ENCODE measurements at places on chromosomes 2 and 18.

GRCh38 chr18:5391409-5391808, 95.9 kb upstream of the ZBTB14 start:
- H3K27me3 ChIP-seq: peaks cover 2% of the 10 kb centered on the region
- H3K4me3 ChIP-seq: no peak overlapping the region
- H3K4me1 ChIP-seq: peaks cover 10% of the 10 kb centered on the region
- H3K27ac ChIP-seq: no peak overlapping the region

DNA sequence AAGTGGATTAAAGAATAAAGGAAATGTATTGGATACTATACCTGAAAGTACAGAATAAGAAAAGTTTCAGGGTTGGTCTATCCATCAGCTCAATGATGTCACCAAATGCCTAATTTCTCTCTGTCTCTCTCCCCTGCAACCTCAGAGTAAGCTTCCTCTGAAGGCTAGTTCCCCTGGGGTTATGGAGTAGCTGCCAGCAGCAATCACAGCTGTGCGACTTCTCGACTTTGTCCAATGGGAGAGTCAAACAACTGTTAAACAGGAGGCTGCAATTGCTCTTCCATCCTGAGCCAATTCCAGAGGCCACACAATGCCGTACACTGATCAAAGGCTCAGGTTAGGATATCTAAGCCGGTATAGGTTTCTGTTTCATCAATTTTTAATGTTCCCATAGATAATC, 95.3 kb upstream of the FANCL start:
- no peak overlapping the region for H3K27ac ChIP-seq
- no peak overlapping the region for H3K4me3 ChIP-seq
- H3K4me1 ChIP-seq: no peaks in the 10 kb centered on the region
- no peaks in the 10 kb centered on the region for H3K36me3 ChIP-seq
- H3K27me3 ChIP-seq: peaks cover 6% of the 10 kb centered on the region

DNA sequence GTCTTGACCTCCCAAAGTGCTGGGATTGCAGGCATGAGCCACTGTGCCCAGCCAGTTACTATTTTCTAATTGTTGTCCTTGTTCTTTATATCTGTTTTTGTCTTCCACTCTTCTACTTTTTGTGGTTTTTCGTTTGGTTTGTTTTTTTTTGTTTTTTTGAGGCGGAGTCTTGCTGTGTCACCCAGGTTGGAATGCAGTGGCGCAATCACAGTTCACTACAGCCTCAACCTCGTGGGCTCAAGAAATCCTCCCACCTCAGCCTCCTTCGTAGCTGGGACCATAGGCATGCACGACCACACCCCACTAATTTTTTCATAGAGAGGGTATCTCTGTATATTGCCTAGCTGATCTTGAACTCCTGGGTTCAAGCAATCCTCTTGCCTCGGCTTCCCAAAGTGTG, 100.7 kb downstream of the EHBP1 start:
- no peaks in the 10 kb centered on the region for H3K27me3 ChIP-seq
- H3K36me3 ChIP-seq: peaks cover 11% of the 10 kb centered on the region
- H3K27ac ChIP-seq: no peak overlapping the region
- no peak for DNase-seq
- no peak overlapping the region for H3K4me3 ChIP-seq

GRCh38 chr2:55891671-55892094, 31.9 kb downstream of the EFEMP1 start:
- H3K27me3 ChIP-seq: peaks cover 2% of the 10 kb centered on the region
- DNase-seq: no peak
- no peak overlapping the region for H3K27ac ChIP-seq

GRCh38 chr18:62206593-62206992, 19.5 kb downstream of the RELCH start:
- H3K27me3 ChIP-seq: no peaks in the 10 kb centered on the region
- peaks cover 12% of the 10 kb centered on the region for H3K36me3 ChIP-seq
- H3K4me1 ChIP-seq: peaks cover 14% of the 10 kb centered on the region
- no peak overlapping the region for H3K27ac ChIP-seq
- no peak for DNase-seq

GRCh38 chr2:43225093-43225787, 1.2 kb downstream of the ZFP36L2 start:
- DNase-seq: peak; percentile 60
- H3K4me1 ChIP-seq: peaks cover 51% of the 10 kb centered on the region
- no peaks in the 10 kb centered on the region for H3K27me3 ChIP-seq

GRCh38 chr2:136247204-136247950, 129.4 kb upstream of the CXCR4 start:
- H3K4me3 ChIP-seq: no peak overlapping the region
- H3K27ac ChIP-seq: no peak overlapping the region
- DNase-seq: no peak
- H3K36me3 ChIP-seq: no peaks in the 10 kb centered on the region
- H3K4me1 ChIP-seq: peaks cover 21% of the 10 kb centered on the region
- no peaks in the 10 kb centered on the region for H3K27me3 ChIP-seq

DNA sequence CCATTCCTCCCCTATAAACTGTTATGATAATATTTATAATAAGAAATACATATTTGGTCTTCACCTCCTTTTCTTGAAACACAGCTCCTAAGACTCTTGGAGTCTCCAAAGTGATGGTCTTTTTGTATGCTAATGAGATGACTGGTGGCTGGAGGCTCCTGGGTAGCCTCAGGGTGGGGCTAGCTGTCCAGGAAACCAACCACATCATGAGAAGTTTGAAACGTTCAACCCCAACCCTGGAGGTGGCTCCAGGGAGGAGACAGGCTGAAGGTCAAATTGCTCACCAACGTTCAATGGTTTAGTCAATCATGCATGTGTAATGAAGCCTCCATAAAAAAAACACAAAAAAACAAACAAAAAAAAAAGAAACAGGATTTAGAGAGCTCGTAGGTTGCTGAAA, 298.7 kb upstream of the MGAT5 start:
- H3K4me1 ChIP-seq: no peaks in the 10 kb centered on the region
- no peak for DNase-seq
- H3K27ac ChIP-seq: no peak overlapping the region
- H3K4me3 ChIP-seq: no peak overlapping the region
- peaks cover 10% of the 10 kb centered on the region for H3K27me3 ChIP-seq

- H3K27me3 ChIP-seq: no peaks in the 10 kb centered on the region
- no peak overlapping the region for H3K4me3 ChIP-seq
- DNase-seq: no peak
- no peaks in the 10 kb centered on the region for H3K4me1 ChIP-seq
- no peak overlapping the region for H3K27ac ChIP-seq
Observed at GRCh38 chr2:195871326-195871725, 197.3 kb downstream of the DNAH7 start.

GRCh38 chr2:215850380-215850779, 163.0 kb downstream of the MREG start:
- H3K27ac ChIP-seq: no peak overlapping the region
- no peaks in the 10 kb centered on the region for H3K36me3 ChIP-seq
- H3K4me3 ChIP-seq: no peak overlapping the region
- no peaks in the 10 kb centered on the region for H3K27me3 ChIP-seq

DNA sequence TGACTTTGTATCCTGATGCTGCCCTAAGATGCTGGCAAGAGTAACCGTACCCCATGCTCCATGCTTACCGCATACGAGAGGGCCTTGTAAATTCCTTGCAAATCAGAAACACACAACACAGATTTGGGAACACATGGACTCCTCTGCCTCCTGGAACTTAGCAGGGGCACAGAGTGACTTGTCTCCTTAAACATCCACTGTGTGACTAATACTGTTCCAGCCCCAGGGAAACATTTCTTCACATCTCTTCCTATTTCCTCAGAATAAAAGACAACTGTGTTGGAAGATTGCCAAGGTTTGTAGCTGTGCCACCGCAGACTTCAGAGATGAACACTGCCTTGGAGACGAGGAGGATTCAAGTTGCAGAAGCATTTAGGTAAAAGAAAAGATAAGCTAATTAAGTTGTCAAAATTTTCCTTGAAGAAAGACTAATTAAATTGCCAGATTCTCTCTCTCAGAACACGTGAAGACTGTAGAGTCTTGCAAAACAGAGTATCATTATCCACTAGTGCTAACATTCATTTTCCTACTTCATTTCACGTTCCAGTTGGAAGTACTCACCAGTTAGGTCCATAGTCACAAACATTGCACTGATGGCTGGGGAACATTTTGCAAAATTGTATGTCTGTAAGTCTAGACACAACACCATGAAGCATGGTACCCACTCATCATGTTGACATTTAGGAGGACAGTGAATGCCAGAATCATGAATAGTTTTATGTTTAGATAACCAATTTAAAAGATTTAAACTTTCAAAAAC, 188.8 kb downstream of the TSN start:
- no peak overlapping the region for H3K27ac ChIP-seq
- no peak for DNase-seq
- H3K36me3 ChIP-seq: no peaks in the 10 kb centered on the region
- H3K27me3 ChIP-seq: peaks cover 5% of the 10 kb centered on the region
- H3K4me1 ChIP-seq: no peaks in the 10 kb centered on the region

- H3K4me1 ChIP-seq: no peaks in the 10 kb centered on the region
- no peak overlapping the region for H3K27ac ChIP-seq
- no peak overlapping the region for H3K4me3 ChIP-seq
- H3K27me3 ChIP-seq: peaks cover 22% of the 10 kb centered on the region
Observed at GRCh38 chr2:217903859-217904613, 98.8 kb downstream of the TNS1 start.

GRCh38 chr2:127633556-127634065, 12.3 kb upstream of the GPR17 start:
- no peak for DNase-seq
- H3K4me3 ChIP-seq: no peak overlapping the region
- H3K27ac ChIP-seq: no peak overlapping the region
- peaks cover 3% of the 10 kb centered on the region for H3K27me3 ChIP-seq

DNA sequence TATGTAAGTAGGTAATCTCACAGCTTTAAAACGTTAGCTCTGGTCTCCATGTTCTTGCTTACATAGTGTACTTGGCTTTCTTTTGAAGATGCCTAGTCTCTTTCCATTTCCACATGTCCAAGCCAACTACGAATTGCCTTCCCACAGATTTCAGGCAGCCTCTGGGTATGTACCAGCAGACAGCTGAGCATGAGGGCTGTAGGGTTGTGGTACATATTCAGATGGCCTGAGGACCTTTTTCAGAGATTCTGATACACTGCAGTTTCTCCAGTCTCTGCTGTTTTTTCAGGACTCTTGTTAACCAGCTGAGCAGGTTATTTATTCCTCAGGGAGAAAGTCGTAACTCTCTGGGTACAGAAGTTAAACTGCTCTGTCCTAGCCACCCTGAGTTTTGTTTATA, 3.1 kb upstream of the KCNJ13 start:
- no peaks in the 10 kb centered on the region for H3K27me3 ChIP-seq

DNA sequence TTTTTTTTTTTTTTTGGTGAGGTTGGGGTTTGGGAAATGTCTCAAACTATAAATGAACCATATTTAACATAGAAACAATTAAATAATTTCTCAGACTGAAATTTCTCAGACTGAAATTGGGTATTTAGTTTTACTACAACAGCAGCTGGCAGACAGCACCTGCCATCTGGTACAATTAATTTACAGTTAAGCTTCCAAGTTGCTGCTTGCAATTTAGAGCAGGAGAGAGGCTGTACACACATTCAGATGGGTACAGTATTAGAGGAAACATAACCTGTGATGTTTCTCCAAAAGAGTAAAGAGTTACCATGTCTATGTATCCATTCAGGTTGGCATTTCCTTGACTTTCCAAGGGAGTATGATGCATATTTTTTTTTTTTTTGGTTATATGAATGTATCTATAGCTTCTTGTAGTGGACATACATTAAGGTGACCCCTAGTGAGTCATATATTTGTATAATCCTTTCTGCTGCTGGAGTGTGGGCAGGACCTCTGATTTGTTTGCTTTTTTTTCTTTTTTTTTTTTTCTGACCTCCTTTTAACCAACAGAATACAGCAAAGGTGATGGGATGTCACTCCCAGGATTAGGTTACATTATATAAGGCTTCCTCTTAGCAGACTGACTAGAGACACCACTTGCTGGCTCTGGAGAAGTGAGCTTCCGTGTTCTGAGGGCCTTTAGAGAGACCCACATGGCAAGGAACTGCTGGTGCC, 201.7 kb downstream of the PTH2R start:
- DNase-seq: no peak

- no peak overlapping the region for H3K4me3 ChIP-seq
- H3K36me3 ChIP-seq: no peaks in the 10 kb centered on the region
- H3K27me3 ChIP-seq: peaks cover 1% of the 10 kb centered on the region
- H3K27ac ChIP-seq: no peak overlapping the region
- peaks cover 2% of the 10 kb centered on the region for H3K4me1 ChIP-seq
- DNase-seq: no peak
Observed at GRCh38 chr2:218074031-218074430, 5.0 kb downstream of the RUFY4 start.

DNA sequence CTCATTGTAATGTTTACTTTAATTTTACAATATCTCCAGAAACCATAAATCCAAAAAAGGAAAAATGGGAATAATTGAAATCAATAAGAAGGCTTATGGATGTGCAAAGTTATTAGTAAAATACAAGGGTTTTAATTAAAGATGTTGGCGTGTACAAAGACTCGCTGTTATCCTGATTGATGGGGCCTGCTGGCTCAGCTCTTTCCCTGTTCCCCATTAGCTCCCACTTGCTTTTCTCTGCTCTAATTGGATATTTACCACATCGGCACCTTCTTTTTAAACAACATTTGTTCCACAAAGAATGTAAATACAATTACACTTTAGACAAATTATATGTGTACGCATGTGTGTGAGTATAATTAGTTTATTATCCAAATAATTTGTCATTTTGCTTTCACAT, 796.6 kb downstream of the ERBB4 start:
- H3K4me3 ChIP-seq: no peak overlapping the region
- no peaks in the 10 kb centered on the region for H3K4me1 ChIP-seq
- H3K27me3 ChIP-seq: no peaks in the 10 kb centered on the region
- DNase-seq: no peak

GRCh38 chr2:49199266-49199665, 45.0 kb upstream of the FSHR start:
- no peaks in the 10 kb centered on the region for H3K4me1 ChIP-seq
- H3K36me3 ChIP-seq: no peaks in the 10 kb centered on the region
- no peak overlapping the region for H3K27ac ChIP-seq
- DNase-seq: no peak
- no peak overlapping the region for H3K4me3 ChIP-seq

- no peaks in the 10 kb centered on the region for H3K36me3 ChIP-seq
- H3K4me3 ChIP-seq: no peak overlapping the region
- DNase-seq: no peak
- H3K4me1 ChIP-seq: no peaks in the 10 kb centered on the region
- H3K27me3 ChIP-seq: peaks cover 1% of the 10 kb centered on the region
- H3K27ac ChIP-seq: no peak overlapping the region
Observed at GRCh38 chr2:52536929-52537460, 1230.6 kb upstream of the CHAC2 start.

- H3K27ac ChIP-seq: no peak overlapping the region
- no peak overlapping the region for H3K4me3 ChIP-seq
Observed at GRCh38 chr2:109272461-109272860, 143.5 kb downstream of the SH3RF3 start.

- H3K27me3 ChIP-seq: no peaks in the 10 kb centered on the region
- H3K27ac ChIP-seq: no peak overlapping the region
- DNase-seq: no peak
- H3K4me1 ChIP-seq: peaks cover 29% of the 10 kb centered on the region
- no peak overlapping the region for H3K4me3 ChIP-seq
Observed at GRCh38 chr2:157813467-157813866, 62.7 kb downstream of the ACVR1 start.

All from activated T-helper 1 cell treated with anti-CD3 and anti-CD28 coated beads, Interleukin-12 subunit alpha, Interleukin-12 subunit beta, Interleukin-2, Interleukin-4 antibody, amounts not matched to agents 30 ng/mL and 10 ng/mL and 1 ng/mL, durations not matched to agents 14 hours and 24 hours and 36 hours (primary cell).